RCC 7860 (cell line): ENCODE measurements at places on chromosomes 1 and 21.

GRCh38 chr1:116377541-116378529 lies 4.8 kb downstream of the ATP1A1 start:
- peak; percentile 74 for DNase-seq

DNA sequence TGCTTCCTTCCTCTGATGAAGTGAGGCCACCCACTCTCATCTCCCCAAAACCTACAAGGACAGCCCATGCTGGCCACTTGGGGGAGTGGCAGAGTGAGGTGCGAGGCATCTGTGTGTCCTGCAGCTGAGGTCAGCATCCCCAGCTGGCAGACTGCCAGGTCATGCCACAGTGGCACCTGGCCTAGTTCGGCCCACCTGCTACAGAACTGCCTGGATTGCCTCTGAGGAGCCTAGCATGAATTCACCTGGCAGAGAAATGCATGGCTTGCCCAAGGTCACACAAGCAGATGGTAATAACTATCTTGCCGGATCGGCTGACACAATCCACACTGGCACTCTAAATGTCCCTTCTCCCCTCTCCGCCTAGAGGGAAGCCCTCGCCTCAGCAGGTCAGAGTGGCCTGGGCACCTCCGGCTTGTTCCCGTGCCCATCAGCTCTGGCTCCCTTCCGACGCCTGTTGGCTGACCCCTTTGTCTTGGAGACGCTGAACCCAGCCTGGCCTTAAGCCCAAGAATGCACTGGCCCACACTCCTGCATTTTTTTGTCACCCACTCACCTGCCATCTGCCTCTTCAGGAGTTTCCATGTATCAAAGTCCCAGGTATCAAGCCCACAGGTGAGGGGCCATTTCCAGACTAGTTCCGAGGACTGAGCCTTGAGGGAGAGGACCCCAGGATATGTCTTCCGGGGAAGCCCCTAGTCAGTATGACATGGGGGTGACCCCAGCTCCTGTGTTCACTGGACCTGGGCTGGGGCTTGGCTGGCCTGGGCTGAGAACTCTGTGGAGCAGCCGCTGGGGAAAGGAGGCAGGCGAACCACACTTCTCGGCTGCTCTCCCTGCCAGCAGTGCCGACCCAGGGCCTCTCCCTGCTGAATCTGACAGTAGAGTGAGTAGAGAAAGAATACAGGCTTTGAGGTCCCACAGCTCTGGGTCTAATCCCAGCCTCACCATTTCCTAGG lies 21.7 kb downstream of the ECE1 start:
- no peak for DNase-seq

GRCh38 chr1:230403442-230403841 lies 22.7 kb downstream of the PGBD5 start:
- no peak for DNase-seq

- no peak for DNase-seq
Observed at GRCh38 chr1:239563681-239564080, 177.3 kb downstream of the CHRM3 start.

DNA sequence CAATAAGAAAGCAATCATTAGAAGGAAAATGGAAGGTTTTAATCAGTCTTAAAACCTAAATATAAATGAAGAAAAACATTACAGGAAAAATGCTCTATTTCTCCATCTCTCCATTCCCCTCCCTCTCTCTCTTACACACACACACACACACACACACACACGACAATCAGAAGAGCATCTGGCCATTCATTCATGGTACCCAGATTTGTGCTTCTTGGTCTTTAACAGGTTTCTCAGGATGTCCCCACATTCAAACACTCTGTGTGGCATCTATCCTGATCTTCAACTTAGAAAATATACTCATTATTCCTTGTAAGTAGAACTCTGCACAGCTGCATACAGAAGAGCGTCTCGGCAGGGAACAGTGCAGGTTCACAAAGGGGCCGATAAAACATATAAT lies 779 bp downstream of the LRRC40 start:
- no peak for DNase-seq

DNA sequence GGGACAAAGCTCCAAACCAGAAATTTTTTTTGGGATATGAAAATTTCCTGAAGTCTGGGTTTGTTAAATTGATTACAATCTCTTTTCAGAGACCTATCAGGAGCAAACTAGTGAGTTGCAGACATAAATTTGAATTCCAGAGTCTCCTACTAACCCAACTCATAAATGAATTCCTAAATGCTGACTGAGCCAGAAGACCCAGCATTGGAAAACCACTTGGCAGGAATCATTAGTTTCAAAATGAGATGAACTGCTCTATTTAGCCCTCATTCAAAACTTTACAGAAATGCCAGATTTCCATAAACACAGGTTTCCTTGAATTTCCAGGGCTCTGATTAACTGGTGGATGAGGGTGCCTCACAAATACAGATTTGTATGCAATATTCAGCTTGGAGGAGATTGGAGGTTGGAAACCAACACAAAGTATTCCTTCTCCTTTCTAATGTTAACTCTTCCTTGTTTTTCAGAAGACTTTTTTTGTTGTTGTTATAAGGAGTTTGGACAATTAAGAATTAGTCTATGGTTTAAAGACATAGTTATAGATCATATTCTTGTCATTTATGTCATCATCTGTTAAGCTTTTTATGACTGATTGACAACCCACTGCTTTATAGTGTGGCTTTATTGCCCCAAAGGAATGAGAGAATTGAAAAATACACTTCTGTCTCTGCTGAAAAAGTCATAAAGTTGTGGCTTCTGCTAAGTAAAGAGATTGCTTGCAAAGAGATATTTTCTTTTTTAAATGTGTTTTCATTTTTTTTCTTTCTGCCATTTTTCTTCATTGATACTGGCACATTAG lies 222.8 kb downstream of the HLX start:
- peak; percentile 34 for DNase-seq

DNA sequence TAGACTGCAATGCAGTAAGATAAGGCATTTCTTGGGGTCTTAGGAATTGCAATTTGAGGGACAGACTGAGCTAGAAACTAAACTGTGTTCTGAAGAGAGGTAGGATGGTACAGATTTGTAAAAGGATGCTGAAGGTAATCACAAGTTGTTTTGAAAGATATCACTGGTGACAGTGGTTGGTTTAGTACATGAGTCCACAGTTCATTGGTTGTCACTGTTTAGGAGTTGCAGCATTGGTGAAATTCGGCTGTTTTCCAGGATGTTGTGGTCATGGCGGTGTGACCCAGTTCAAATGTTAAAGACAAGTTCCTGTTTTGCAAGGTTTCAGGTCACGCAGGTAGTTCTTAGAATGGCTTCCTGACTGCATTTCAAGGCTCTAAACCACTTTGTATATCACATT lies 292.8 kb upstream of the B3GALT2 start:
- DNase-seq, result no peak

DNA sequence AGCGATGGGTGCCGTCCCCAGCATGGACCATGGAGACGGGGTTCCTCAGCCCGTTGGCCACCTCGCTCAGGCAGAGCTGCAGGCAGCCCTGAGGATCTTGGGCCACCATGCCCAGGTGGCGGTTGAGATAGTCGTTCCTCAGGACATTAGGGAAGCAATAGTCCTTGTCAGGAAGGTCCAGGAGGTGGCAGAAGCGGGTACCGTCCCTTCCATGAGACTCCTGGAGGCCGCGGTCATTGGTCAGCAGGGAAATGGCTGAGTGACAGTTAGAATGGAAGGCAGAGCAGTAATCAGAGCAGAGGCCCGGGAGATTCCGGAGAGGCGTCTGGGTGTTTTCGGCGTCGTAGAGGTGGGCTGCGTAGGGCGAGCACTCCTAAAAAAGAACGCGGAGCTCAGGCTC lies 4.1 kb downstream of the HHIPL2 start:
- no peak for DNase-seq

GRCh38 chr21:31520561-31521098 lies 138.9 kb upstream of the SOD1 start:
- DNase-seq, result no peak

DNA sequence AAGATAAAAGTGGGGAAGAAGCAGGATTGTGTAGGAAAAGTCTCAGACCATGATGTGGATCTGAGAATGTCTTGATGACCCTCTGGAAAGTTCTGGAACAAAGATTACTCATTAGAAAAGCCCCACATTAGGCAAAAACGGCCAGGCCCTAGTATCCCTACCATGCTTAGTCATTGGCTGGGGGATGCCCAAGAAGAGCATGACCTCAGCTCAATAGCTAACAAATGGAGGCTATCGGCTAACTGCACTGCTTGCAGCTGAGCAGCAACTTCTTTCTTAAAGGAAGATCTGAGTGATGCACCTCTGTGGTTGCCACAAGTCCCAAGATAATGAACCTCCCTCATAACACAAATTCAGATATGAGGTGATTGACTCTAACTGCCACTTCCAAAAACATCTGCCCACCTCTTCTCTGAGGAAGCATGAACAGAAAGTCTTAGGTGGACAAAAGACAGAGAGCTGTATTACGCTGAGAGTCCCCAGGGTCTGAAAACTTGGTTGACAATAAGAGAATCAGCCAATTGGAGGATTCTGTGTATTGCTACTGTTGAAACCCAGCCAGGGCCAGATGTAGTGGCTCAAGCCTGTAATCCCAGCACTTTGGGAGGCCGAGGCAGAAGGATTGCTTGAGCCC lies 64.6 kb upstream of the AK4 start:
- peak; percentile 42 for DNase-seq

DNA sequence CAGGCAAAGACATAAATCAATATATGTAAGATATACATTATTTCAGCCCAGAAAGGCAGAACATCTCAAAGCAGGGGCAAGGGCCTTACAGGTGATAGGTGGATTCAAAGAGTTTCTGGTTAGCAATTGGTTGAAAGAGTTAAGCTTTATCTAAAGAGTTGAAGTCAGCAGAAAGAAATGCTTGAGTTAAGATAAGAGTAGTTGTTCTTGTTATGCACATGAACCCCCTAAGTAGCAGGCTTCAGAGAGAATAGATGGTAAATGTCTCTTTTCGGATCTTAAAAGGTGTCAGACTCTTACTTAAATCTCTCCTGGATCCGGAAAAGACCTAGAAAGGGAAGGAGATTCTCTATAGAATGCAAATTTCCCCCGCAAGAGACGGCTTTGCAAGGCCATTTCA lies 8.3 kb upstream of the ZBTB40 start:
- no peak for DNase-seq

DNA sequence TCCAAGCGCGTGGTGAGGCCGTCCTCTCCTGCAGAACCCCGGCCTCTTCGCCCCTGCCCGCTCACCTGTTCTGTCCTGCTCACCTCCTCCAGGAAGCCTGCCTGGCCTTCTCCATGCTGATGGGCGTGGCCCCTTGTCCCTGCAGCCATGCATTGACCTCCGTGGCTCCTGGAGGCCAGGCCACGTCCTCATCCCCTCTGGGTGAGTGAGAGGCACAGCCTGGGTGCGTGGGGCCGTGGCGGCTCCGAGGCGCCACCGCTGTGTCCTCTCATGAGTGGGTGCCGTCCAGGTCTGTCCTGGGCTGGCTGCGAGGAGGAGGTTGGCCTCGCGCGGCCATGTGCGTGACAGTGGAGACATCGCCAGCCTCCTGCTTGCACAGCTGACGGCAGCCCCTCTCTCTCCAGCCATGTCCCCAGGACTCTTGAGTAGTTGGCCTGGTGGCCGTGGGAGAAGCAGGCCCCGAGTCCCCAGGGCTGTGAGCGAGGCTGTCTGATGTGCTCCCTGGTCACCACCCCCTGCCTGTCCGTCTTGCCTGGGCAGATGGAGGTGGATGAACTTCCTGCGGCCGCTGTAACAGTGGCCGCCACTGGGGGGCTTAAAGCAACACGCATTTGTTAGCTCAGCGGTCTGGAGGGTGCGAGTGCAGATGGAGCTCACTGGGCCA lies 58.1 kb downstream of the PRKCZ start:
- no peak for DNase-seq
